Activated naive CD4-positive, alpha-beta T cell (primary cell): ENCODE measurements at places on chromosomes 7 and 10.

DNA sequence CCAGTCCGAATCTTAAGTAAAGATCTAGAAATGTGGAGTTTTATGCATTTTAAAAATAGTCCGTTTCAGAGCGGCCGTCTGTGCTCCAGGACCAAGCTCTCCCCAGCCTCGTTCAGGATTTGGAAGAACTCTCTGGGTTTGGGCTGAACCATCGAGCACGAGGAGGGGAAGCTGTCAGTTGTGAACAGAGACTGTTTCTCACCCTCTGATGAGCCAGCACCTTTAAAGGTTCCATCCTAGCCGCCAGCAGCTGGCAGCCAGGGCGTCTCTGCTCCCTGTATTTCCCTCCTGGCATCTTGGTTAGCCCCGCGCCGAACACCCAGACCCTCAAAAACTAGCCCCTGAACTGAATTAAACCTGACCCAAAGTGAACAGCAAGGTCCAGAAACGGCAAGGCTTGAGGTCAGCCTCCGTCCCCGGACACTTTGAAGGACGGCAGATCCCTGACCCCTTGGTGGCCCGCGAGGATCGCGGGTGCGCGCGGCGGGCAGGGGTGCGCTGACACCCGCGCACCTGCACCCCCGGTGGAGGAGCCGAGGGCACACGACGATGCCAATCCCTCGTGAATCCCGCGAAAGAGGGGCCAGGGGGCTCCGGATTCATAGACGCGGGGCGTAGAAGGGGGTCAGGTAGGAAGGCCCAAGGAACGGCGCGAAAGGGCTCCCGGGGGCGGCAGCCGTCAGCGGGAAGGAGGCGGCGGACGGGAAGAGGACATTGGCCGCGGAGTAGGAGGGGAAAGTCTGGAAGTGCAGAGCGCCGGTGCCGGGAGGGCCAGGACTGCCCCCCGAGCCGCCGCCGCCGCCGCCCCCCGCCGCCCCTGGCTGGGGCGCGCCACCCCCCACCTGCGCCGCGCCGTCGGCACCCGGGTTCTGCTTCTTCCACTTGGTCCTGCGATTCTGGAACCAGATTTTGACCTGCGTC is 2.7 kb downstream of the NKX1-2 start:
- no peak for DNase-seq

DNA sequence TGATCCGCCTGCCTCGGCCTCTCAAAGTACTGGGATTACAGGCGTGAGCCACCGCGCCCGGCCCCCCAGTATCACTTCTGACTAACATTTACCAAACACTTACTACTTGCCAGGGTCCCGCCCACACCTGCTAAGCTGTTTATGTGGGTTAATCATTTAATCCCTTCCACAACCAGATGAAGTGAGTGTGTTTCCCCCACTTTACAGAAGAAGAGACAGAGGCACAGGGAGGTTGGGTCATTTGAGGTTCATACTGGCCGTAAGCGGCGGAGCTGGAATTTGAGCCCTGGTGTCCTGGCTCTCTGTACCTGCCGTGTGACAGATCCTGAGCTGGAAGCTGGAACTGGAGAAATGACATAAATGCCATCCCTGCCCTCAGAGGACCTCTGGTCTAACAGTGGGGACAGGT is 15.1 kb upstream of the VPS37D start:
- no peak for DNase-seq

DNA sequence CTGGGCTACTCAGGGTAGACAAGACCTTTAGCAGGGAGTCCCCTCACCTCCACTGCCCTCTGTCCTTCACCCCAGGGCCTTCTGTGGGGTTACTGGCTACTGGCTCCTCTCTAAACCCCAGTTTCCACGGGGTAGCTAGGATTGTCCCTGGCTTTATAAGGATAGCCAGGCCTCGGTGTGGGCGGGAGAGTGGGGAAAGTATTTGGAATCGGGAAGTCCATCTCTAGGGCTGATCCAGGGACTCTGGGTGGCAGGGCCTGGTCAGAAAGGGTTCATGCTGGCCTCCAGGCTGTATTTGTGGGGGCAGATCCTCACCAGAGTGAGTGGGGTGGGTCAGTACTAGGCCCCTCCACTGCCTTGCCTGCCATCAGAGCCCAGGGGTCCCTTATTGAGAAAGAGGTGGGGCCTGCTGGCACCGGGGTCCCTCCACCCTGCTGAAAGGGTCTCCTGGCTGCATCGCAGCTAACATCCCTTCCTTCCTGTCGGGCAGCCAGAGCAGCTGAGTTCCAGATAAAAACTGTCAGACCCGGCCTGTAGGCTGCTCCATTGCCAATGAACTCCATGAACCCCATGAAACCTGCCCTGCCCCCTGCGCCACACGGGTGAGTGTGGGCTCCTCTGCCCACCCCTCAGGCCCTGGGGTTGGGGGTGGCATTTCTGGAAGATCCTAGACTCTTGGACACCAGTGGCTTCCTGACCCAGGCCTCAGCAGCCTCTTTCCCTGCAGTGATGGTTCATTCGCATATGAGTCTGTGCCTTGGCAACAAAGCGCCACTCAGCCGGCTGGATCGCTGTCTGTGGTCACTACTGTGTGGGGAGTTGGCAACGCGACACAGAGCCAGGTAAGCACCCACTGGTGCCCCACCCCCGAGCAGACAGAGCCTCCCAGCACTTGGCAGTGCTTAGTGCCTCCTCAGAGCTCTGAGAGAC is 7.3 kb downstream of the ZMIZ2 start:
- DNase-seq, result no peak

DNA sequence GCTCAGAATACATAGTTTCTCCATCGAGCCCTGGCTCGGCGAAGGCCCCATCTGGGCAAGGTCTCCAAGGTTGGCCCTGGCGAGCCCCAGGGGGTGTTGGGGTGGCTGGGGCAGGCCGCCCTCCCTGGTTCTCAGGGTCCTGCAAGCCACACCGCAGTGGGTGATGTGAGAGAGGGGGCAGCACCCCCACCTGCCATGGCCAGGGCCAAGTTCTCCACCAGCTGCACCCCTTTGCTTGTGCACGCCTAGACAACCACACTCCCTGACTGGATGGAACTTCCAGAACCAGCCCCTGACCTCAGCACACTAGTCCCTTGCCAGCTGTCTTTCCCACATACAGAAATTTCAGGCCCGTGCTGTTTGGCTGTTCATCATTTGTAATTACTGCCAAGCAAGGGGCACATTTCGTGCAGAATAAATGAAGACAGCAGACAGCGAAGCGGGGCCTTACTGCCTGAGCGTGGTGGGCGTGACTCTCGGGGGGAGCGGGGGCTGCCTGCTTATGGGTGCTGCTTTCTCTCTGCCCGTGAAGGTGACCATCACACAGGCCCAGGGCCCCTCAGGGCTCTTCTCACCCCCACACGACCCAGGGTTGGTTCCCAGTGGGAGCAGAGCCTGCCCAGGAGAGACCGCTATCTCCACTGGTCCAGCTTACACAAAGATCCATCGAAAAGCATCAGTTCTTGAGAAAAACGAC is 85.9 kb downstream of the ADARB2 start:
- DNase-seq, result no peak

DNA sequence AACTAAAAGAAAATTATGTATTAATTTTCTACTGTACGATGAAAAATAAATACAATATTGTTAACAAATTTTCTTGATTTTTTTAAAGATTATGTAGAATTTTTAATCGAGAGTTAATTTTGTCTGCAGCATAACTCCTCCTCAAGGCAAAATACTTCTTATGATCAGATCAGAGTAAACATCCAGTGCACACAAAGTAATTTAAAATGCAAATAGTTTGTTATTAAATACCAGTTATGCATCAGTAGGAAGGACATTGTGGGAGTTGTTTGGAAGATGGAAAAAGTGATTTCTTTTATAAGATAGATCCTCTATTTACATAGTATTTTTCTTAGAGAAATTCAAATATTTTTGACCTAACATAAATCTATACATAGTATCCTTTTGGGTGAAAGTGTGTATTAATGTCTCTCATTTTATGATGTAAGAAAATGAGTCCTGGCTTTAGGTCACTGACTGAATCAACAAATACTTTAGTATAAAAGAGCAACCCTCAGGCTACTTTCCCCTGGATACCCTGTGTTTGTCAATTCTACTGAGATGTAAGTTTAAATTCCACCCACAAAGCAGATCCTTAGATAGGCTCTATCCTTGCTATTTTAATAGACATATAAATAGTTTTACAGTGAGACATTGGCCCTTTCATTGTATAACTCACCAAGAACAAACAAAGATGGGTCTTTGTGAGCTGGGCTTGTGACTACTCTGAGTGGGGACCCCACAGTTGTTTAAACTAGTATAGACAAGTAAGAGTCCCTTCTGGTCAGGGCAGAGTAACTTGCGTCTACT is 1133.7 kb downstream of the GATA3 start:
- DNase-seq, result no peak

DNA sequence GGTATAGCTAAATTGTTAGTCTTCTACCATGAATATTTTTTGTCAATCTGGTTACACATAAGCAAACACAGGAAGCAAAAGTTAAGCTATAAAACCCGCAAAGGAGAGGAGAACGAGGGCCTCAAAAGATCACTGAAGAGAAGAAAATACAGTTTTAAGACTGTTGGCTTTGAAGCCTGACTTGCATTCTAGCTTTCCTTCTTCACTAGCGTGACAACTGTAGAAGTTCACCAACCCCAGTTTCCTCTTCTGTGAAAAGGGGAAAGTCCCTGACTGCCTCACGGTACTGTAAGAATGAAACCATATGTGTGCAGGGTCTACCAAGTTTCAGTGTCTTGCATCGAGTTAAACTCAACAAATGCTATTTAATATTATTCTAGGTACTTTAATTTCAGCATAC is 7.5 kb upstream of the LRRN3 start:
- peak; percentile 4 for DNase-seq

GRCh38 chr7:94082126-94082525 is 78.0 kb upstream of the BET1 start:
- no peak for DNase-seq

GRCh38 chr10:120460776-120461175 is 3.7 kb downstream of the PLPP4 start:
- DNase-seq, result no peak

GRCh38 chr10:37582237-37582636 is 275.2 kb downstream of the ZNF248 start:
- no peak for DNase-seq

DNA sequence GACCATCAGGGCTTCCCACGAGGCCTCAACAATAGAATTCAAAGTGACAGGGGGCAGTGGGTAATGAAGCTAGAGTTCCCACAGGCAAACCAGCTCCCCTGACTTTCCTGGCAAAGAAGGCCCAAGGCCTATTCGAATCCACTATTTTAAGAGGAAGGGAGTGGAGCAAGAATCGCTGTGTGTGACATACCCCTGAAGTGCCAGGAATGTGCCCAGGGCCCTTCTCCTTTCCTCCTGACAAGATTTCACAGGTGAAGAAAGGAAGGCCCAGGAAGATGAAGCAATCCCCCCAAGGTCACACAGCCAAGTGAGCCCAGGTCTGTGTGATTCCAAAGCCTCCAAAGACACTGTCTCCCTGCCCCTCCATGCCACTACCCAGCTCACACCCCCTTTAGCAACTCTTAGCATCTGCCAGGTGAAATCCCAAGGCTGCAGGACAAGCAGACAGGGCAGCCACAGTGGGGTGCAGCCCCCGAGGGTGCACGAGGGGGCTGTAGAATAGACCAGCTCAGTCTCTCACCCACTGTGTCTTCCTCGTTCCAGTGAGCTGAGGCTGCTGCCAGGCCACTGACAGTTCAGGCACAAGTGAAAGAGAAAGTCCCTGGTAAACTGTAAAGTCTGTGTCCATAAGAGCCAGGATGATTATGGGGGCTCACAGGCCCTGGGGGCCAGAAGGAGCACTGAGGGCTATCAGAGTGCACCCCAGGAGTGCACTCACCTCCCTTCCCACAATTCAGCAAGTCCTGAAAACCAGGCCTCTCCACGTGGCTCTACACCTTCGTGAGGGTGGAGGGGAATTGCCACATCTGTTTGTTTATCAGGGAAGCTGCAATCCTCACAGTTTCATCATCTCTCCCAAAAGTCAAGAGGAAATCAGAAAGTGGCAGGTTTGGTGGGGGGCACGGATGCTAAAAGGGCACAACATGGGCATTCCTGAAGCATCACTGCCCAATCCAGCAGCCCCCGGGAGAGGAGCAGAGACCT is 70.8 kb upstream of the ZMIZ1 start:
- no peak for DNase-seq

DNA sequence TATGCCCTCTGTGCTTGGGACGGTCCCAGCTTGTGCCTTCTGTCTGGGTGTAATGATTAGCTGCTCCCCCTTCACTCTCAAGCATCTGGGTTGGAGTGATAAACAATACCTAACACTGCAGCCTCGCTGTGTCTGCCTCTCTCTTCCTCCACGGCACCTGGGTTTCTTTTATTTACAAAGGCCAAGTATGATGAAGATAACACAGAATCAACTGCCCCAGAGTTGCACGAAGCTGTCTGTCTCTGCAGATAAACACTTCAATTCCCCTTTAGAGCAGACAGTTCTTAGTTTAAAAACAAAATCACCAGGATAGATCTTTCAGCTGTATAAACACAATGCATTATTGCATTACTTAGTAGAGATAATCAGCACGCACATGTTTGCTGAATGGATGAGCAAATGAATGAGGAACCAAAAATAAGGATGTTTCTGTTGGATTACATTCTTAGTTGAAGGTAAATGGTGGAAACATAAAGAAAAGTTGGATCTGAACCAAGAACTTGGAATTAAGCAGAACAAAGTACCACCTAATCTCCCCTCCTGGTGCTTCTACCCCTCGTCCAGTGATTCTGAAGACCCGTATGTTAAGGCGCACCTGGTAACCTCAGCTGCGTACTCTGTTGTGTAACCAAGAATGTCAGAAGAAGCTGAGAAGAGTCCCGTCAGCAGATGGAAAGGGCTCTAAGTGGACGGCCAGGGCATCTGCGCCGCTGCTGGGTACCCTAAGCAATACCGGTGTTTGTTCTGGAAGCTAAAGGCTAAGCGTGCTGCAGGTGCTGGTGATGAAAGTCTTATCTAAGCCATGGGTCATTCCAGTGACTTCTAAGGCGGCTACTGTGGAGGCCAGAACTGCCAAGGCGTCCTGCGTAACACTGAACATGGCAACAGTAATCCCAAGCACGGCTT is 26.6 kb downstream of the INSIG1 start:
- DNase-seq, result no peak

- DNase-seq, result no peak
Observed at GRCh38 chr7:108083980-108084379, 46.2 kb downstream of the LAMB4 start.

- no peak for DNase-seq
Observed at GRCh38 chr10:58467931-58468635, 44.6 kb upstream of the BICC1 start.

GRCh38 chr7:31122649-31123058 is 70.5 kb downstream of the ADCYAP1R1 start:
- no peak for DNase-seq

DNA sequence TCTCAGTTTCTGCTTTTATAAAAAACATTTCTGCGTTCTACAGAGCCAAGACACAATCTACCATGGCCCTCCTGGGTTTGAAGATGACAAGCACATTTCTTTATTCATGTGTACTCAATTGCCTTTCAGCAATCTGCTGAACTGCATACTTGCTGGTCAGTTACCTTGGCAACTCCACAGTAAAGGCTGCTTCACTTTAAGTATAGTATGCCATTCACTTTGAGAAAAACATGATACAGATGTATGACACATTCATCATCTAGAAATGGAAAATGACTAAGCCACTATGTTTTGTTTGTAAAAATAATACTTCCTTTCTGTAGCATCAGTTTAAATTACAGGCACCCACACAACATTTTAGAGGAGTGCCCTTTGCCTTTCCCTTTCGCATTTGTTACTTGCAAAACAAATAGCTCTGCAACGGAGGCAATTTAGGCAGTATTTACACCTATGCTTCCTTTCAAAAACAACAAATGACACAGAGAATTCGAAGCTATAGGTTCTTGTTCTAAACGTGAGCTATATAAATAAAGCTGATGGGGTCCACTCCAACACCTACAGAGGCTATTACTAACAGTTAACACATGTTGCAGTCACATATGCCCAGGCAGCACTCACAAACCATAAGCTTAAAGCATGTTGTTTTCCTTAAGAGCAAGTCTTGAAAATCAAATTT is 23.5 kb downstream of the SGCE start:
- no peak for DNase-seq

- DNase-seq, result no peak
Observed at GRCh38 chr7:158241919-158242318, 345.7 kb downstream of the PTPRN2 start.
